Stimulated activated CD4-positive, alpha-beta T cell treated with anti-CD3 and anti-CD28 coated beads, Interleukin-12 subunit alpha, Interleukin-12 subunit beta, amount 100 ng/mL, for 4 hours (primary cell): ENCODE measurements at places on chromosomes 6 and 20.
A peak's percentile ranks its signal among the peaks of the same experiment; 100 is the strongest.

DNA sequence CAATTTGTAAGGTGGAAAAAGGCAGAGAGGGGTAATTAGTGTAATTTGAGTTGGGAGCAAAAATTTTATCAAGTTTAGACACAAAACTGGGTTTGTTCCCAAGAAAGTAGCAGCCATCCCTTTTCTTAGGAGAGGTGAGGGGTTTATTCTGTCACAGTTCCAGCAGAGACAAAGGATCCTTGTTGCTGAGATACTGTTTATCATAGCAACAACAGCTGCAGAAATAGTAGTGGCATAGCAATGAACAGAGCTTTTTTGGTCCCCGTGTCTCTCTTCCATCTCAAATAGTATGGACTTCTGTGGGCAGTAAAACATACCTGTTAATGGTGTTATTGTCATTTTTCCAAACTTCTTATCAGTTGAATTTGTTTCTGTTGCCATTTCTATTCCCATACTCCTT lies 23.9 kb downstream of the ZKSCAN8 start:
- DNase-seq: no peak

- no peak for DNase-seq
Measured at GRCh38 chr6:12927746-12928145, 211.2 kb downstream of the PHACTR1 start.

DNA sequence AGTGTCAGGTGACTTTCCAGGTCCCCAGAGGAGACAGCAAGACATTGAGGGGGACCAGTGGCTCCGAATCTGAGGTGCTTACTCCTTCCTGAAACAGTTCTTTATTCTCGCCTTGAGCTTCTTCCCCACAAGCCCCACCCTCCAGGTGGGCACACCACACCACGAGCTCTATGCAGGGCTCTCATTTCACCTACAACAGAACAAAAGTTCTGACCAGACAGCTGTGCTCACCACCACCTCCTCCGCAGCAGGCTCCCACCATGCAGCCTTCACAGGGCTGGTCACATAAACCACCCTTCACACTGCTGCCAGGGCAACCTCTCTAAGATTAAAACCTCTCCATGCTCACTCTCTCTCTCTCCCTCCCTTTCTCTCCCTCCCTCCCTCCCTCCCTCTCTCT lies 384.5 kb upstream of the ARID1B start:
- no peak for DNase-seq

- DNase-seq: no peak
Measured at GRCh38 chr6:113856375-113856624, 845 bp upstream of the MARCKS start.

- DNase-seq: no peak
Measured at GRCh38 chr6:37638414-37639341, 59.0 kb downstream of the MDGA1 start.

DNA sequence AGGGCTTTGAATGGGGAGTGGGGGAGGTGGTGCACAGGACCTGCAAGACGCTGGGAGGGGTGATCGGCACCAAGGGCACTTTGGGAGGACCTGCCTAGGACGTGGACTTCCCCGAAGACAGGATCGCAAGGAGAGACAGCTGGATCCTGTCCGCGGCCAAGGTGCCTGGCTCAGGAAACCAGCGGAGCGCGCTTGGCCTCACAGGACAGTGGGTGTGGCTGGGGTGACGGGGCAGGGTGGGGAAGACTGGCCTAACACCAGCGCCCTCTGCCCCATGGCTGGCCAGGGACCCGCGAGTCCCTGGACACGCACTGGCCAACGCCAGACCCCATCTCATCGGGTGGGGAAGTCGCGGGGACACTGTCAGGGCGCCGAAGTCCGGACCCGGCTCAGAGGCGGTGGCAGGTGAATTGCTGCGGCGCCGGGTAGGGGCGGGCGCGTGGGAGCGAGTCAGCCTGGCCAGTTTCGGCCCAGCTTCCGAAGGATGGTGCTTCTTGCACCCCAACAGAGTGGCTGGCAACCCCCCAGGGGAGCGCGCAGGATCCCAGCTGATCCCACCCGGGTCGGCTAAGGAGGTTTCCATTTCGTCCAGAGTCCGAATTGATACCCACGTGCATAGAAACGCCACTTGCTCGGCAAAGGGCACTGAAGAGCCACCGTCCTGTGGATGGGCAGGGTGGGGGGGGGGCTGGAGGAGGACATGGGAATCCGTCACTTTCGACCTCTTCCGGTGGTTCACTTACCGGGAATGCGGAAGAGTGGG lies 785 bp upstream of the THBD start:
- no peak for DNase-seq

GRCh38 chr20:1964659-1965405 lies 29.0 kb downstream of the PDYN start:
- DNase-seq: peak; percentile 10

GRCh38 chr6:132192631-132193030 lies 208.6 kb downstream of the MOXD1 start:
- no peak for DNase-seq

DNA sequence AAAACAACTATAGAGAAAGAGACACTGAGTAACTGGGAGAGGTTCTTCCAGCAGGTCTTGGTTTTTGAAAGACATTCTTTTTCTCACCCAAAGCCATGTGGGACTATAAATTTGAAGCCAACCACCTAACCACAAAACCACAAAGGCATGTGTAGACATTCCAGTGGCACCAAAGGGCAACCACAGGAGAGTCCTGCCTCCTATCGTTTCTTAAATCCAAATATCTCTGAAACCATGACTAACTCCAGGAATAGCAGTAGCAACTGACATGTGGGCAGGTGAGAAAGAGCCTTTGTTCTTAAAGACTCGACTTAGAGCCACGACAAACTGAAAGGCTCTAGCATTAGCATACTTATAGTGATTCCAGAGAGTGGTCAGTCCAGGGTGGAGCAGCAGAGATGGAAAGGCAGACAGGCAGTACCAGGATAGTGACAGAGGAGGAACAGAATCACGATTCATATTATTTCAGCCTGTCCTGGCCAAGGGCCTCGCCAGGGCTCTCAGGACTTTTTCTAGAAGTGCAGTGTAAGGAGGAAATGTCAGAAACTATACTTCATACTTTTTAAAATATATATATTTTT lies 9.4 kb upstream of the COL9A1 start:
- no peak for DNase-seq

GRCh38 chr6:4180652-4181255 lies 45.4 kb upstream of the ECI2 start:
- no peak for DNase-seq

DNA sequence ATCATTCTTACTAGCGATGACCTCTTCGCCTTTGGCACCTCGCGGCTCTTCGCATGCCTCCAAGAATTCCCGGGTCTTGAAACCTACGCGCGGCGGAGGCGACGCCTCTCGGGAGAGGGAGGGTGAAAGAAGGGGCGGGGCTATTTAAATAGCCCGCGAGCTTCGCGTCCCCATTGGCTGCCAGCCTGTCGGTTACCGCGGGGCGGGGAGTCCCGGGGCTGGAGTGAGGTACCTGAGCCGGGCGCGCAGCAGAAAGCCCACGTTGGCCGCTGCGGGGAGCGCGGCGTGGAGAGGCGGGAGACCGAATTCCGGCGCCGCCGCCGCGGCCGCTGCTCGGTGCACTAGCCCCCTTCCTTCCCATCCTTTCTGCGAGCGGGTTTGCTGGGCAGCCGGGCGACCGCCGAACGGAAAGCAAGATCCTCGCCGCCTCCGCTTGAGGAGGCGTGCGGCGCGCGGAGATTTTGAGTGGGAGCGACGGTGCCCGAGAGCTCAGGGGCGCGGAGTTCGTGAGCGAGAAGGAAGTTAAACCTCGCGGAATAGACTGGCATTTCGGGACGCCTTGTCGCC lies at the start of gene BMP6:
BMP6 (plus strand) TSS at position 251 of the 567 bp plus-strand sequence. CDS start 857 bp downstream, outside the sequence.
- DNase-seq: peak; percentile 47

GRCh38 chr6:18506382-18507017 lies 119.3 kb downstream of the RNF144B start:
- no peak for DNase-seq

DNA sequence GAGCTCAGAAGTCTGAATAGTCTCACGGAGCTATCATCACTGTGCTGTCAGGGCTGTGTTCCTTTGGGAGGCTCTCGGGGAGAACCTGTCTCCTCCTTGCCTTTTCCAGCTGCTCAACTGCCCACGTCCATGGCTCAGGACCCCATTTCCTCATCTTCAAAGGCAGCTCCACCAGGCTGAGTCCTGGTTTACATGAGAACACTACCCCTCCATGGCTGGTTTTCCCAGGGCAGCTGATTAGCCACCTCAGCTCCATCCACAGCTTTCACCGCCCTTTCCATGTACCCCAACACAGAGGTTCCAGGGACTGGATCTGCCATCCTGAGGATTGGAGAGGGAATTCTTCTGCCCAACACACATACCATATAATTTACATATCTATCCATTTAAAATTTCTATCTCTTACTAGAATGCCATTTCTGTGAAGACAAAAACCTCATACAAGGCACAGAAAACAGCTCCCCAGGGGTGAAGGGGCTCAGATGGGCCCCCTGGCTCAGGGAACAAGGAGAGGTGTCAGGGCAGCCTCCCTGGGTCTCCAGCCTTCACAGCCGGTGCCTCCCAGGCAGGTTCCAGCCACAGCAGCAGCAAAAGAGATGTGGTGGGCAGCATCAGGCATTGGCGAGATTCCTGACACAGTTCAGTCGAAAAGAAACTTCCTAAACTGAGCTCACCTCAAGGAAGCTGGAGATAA lies 2.2 kb upstream of the RAET1E start:
- DNase-seq: no peak

DNA sequence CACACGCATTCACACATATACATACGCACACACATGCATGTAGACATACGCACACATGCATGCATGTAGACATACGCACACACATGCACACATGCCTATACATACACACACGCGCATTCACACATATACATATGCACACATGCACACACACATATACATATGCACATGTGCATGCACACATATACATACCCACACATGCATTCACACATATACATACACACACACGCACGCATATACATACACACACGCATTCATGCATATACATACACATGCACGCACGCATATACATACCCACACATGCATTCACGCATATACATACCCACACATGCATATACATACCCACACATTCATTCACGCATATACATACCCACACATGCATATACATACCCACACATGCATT lies 80.5 kb downstream of the WDR27 start:
- no peak for DNase-seq

- DNase-seq: no peak
Measured at GRCh38 chr20:39541136-39541803, 579.1 kb downstream of the DHX35 start.

DNA sequence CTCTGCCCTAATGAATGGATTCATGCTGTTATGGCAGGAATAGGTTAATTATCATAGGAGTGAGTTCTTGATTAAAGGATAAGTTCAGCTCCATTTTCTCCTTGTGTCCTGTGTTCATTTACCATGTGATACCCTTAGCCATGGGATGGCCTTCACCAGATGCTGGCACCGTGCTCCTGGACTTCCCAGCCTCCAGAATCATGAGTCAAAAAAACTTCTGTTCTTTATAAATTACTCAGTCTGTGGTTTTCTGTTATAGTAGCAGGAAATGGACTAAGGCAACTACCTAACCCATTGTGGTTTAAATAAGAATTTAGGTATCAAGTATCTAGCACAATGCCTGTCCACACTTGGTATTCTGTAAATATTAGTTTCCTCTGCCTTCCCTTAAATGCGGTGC lies 223.5 kb downstream of the MEI4 start:
- DNase-seq: no peak

DNA sequence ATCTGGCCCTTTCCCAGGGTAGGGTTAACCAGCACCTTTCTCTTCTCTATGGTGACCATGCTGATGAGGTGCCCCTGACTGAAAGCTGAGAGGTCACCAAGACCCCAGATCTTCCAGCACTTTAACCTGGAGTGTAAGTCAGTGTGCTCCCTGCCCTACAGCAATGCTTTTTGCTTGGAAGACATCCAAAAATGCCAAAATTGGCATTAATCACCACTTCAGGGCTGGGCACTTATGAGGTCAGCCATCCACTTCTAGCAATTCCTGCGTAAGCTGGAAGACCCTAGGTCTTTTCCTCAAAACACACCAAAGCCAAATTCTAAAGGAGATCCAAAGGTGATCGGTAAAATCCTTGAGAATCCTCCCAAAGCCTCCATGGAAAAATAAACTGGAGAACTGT lies 81.2 kb upstream of the LOC128125822 start:
- no peak for DNase-seq

DNA sequence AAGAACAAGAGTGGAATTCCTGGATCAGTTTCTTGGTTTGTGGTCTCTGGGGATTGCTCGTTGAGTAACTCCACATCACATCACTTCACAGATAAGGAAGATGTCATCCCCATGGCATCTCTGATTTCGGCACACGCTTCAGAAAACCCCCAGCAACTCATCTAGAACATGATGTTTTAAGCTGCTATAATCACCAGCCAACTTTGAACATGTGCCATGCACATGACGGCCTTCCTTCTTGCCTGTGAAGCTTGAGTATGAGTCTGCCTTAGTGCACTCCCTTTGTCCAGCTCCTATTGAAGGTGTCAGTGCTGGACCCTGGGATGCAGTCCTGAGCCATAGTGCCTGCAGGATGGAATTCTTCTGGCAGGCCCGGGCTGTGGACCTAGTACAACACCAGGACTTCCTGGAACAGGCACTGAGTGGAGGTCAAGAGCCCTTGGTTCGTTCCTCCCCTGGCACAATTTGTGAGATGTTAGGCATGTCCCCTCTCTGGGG lies 231.5 kb upstream of the SUPT3H start:
- DNase-seq: no peak

DNA sequence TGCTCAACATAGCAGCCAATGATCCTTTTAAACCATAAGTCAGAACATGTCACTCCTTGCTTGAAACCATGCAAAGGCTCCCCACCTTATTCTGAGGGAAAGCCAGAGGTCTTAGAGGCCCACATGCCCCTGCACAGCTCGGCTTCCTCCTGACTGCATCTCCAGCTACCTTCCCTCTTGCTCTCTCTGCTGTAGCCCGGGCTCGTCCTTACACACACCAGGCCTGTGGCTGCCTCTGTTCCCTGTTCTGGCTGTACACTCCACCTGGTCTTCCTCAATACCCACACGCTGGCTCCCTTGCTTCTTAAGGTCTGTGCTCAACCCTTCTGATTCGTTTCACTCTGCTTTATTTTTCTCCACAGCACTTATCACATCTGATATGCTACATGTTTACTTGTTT lies 116.2 kb downstream of the TNFAIP3 start:
- no peak for DNase-seq

DNA sequence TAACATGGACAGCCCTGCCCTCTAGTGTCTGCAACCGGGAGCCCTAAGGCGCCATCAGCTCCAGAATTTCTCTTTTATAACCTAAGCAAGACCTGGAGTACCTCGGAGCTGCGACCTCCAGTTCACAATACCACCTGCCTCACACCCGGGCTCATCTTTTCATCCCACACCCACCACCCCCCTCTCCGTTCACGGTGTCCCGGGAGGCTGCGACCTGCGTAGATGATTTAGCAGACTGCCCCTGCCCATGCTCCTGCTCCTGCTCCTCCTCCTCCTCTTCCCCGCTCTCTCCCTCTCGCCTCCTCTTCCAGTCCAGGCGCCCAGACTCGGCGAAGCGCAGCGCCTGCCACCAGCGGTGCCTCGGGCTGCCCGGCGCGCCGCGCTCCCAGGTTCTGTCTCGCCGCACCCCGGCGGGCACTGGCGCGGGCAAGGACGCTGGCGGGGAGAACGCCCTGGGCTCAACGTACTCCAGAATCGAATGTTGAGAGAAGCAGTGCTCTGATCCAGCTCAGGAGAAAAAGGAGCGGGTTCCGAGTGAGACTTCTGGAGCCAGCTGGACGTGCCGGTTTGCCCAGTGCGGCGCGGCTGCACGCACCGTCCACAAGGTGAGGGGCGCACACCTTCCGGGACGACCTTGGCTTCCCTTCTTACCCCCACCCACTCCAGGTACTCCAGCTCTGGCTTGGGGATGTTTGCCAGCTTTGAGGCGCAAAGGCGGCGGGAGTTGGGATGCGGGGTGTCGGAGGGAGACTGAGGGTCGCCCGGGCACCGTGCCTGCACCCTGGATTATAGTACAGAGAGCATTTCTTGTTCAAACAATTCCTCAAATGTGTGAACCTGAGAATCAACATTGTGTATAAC lies at the start of gene HTR1E:
HTR1E (plus strand) TSS at position 310 of the 861 bp plus-strand sequence. CDS start 77,807 bp downstream, outside the sequence.
- DNase-seq: no peak
